ENCODE measurements at places on chromosomes 13 and 19.

- DNase-seq: no peak
Observed at GRCh38 chr13:85567909-85568308, 231.3 kb downstream of the SLITRK6 start.

- DNase-seq: no peak
Observed at GRCh38 chr19:49984491-49984890, 23.5 kb upstream of the SIGLEC11 start.

- DNase-seq: peak; percentile 18
Observed at GRCh38 chr13:25249001-25249543, 38.2 kb downstream of the MTMR6 start.

GRCh38 chr13:28394422-28394821 lies 100.5 kb downstream of the FLT1 start:
- no peak for DNase-seq

GRCh38 chr13:111359237-111359915 lies 38.9 kb downstream of the TEX29 start:
- DNase-seq: no peak

- DNase-seq: no peak
Observed at GRCh38 chr19:29971648-29972047, 29.6 kb downstream of the URI1 start.

GRCh38 chr13:110913322-110914080 lies 1.4 kb downstream of the ANKRD10 start:
- no peak for DNase-seq

DNA sequence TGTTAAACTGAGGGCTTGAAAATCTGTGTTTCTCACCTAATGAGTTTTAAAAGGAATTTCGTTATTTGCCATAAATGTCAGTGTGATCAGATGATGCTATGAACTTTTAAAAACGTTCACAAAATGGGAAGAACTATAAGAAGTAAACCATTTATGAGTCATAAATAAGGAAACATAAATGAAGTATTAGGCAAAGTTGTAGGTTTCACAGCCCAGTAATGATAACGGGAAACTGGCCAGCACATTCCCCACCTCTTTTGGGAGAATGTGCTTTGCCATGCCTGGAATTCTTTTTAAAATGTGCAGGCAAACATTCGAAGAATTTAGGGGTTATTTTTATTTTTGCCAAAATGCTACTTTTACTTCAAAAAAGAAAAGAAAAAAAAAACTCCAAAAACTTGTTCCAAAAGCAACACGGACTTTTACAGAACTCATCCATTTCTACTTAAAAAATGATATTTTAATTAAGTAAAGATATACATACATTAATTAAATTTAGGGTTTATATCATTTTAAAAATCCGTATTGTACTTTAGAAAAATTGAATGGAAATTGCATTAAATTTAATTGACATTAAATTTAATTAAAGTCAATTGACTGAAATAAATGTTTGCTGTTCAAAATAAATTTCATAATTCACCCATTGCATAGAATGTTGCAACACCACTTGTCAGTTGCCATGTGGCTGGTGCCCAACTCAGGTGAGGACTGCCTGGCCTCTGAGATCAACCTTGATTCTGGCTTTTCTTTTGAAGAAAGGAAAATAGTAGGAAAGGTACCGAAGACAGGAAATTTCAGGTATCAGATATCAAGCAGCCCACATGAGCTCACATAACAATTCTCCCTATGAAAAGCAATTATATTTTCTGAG lies 1198.5 kb downstream of the EFNB2 start:
- no peak for DNase-seq

GRCh38 chr13:94703721-94704314 lies 8.5 kb downstream of the SOX21 start:
- DNase-seq: no peak

DNA sequence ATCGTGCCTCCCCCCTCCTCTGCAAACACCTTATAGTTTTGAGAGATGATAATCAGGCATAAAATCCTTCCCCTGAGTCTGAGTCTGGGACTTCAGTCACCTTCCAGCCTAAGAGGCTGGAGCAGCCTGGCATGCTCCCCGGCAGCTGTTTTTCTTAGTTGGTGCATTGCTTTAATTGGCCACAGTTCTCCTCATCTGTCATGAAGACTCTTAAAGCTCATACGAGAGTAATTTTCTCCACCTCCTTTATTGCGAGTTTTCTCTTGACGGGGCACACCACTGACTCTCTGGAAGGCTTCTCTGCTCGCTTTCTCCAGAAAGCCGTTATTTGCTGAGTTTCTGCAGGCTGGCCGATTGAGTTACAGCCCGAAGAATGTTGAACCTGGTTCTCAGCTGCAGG lies 310.5 kb downstream of the ATP8A2 start:
- DNase-seq: no peak

DNA sequence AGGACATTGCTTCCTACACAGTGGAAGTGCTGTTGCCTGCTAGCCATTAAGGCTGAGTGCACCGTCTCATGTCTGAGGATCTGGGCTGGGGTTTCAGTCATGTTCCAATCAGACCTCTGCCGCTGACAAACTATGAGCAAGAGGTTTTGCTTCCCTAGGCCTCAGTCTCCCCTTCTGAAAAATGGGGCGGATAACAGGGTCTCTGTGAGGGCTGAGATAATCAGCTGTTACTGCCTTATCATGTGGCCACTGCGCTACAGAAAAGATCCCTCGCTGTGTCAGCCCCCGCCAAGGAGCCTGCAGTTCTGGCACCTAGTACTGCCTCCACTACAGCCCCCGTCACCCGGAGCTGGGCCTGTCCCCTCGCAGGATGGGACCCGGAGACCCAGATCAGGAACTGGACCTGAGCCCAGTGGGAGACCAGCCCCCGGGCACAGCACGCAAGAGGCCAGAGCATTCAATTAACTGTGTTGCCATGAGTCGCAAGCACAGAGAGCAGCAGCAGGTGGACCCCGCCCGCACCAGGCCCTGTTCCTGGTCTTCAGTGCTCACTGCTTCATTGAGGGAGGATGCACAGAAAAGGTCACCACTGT lies 3.0 kb upstream of the PNKP start:
- no peak for DNase-seq

All from COLO829 (cell line).